HEK293T (cell line): ENCODE measurements at places on chromosomes 2 and 18.

GRCh38 chr18:78731398-78732032 lies 248.1 kb upstream of the SALL3 start:
- no peak for DNase-seq

- DNase-seq = no peak
Measured at GRCh38 chr2:120729406-120730399, 6.0 kb upstream of the GLI2 start.

GRCh38 chr2:122949523-122949922 lies 1075.6 kb upstream of the CNTNAP5 start:
- DNase-seq = no peak

DNA sequence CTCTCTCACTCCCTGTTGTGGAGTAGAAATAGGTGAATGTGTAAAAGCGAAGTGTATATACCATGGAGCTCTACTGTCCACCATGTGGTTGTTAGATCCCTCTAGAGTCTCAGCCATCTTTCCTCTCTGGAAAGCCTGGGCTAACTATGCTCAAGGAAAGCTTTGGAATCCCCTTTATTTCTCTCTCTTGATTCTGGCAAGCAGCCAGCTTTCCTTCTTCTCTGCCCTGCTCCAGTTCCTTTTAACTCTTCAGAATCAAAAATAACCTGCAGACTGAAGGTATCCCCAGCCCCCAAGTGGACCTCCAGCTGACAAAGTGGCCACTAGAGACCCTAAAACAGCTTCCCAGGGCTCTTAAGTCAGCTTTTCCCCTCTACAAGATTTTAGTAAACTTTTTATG lies 381.9 kb downstream of the PLCL1 start:
- DNase-seq = no peak

- DNase-seq = no peak
Measured at GRCh38 chr18:61413396-61413795, 80.2 kb downstream of the CDH20 start.

DNA sequence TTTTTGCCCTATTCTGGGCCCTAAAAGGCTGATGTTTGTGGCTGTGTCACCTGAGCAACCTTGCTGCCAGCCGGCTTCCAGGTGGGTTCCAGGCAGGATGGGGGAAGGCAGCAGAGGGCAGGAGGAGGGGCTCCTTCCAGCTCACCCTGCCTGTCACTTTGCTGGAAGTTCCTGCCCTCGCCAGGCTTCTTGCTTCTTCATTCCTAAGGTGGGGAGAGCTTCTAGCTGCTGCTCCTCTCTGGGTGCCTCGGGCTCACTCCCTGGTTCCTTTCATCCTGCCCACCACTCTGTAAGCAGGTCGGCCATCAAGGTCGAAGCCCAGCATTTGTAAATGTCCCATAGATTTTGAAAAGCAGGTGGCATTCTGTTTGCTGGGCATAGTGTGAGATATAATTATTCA lies 249.4 kb upstream of the HS6ST1 start:
- no peak for DNase-seq

DNA sequence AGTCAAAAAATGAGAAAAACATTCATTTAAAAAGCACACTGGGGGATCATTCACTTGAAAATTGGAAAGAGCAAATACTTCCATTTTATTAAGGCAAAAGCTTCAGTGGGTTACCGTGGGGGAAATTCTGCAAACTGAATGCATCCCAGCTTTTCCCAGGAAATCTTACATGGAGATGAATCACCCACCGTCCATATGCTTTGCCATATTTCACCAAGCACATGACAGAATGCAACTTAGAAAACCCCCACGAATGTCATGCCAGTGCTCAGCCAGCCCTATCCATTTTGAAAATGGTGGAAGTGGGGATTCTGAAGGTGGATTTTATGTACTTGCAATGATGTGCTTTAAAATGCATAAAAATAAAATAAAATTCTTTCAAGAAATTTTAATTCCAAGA lies 485.5 kb upstream of the ID2 start:
- no peak for DNase-seq

DNA sequence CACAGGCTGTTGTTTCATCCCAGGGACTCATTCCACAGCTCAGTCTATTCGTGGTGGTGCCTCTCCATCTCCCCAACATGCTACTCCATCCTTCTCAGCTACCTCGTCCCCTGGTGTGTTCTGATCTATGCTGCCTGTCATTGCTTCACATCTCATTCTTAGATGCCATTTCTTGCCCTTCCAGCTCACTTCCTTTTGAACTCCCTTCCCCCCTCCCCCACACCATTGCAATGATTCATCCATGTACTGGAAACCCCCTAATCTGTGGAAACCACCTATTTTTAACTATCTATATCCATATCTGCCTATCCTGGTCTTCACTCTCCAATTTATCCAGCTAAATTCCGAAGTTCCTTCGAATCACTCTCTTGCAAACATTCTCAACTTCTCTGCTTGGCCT lies 65.7 kb upstream of the PARD3B start:
- no peak for DNase-seq

GRCh38 chr2:11697103-11697871 lies 27.3 kb upstream of the NTSR2 start:
- no peak for DNase-seq

DNA sequence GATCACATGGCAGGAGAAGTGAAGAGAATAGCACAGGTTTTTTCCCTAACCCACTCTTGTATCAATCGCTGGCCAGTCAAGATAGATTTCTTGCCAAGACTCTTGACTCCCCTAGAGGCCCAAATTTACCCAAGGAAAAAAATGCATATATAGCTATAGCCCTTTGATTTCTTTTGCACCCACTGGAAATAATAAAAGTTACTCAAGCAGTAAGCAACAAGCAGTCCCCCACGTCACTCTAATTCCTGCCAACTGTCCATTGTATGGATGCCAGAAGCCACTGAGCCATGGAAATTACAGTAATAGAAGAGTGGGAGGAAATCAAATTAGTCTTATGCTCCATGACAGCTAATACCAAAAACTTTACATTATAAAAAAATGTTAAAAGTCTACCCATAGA lies 125.3 kb upstream of the SLC39A10 start:
- DNase-seq = no peak

DNA sequence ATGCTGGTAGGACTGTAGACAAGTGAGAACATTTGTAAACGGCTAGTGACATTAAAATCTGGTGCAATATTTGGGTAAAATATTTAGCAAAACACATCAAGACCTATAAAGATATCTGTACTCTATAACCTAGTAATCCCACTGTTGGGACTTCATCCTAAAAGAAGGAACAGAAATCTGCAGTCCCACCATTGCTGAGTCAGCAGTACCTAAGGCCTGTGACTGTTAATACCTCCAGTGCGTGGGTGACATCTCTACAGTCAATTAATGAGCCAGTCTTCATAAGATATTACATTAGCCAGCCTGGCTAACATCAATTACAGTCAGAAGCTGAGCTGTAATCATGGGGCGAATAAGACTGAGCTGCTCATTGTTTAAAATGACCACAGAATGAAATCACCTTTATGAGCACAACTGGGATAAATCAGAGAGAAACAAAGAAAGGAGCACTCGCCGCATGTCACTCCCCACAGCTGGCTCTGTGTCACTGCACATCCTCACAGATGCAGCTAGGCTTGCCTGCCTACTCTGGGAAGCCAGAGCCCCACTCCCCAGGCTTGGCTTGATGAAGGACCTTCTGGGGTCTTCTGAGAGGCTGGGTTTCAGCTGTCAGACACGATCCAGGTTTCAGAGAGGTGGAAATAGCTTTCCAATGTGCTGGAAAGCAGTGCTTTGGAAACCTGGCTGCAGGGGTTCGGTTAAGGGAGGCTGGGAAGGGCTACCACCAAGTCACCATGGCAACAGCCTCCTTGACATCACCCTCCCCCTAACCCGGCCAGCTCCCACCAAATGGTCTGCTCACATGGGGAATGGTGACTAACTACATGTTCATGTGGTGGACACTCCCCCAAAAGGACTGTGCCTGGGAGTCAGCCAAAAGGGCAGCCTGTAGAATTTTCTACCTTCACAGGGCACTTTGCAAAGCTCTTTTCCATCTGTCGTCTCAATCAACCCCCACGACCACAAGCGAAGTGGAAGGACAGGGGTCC lies 145.0 kb downstream of the ZBTB7C start:
- DNase-seq = no peak

GRCh38 chr2:194559964-194560363 lies 1097.1 kb upstream of the SLC39A10 start:
- DNase-seq = no peak

DNA sequence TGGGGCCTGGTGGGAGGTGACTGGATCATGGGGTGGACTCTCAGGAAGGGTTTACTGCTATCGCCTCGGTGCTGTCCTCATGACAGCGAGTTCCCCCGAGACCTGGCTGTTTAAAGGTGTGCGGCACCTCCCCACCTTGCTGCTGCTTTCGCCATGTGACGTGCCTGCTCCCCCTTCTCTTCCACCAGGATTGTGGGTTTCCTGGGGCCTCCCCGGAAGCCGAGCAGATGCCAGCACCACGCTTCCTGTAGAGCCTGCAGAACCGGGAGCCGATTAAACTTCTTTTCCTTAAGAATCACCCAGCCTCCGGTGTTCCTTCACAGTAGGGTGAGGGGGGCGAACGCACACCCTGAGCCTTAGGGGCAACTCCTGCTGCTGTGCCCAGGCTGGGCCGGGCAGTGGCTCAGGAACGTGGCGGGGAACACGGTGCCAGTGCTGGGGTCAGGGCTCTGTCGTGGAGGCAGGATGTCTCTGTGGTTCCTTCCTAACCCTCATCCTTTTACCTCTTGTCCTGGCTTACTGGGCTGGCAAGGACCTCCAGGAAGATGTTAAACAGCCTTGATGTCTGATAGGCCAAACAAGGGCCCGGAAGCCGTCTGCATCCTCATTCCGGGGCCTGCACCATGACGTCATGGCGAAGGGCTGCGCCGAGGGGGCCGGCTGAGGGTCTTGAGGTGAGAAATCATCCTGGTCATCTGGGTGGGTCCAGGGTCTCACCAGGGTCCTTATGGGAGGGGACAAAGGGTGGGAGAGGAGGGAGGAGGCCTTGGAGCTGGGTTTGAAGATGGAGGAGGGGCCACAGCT lies 12.7 kb downstream of the NEU4 start:
- DNase-seq = no peak

DNA sequence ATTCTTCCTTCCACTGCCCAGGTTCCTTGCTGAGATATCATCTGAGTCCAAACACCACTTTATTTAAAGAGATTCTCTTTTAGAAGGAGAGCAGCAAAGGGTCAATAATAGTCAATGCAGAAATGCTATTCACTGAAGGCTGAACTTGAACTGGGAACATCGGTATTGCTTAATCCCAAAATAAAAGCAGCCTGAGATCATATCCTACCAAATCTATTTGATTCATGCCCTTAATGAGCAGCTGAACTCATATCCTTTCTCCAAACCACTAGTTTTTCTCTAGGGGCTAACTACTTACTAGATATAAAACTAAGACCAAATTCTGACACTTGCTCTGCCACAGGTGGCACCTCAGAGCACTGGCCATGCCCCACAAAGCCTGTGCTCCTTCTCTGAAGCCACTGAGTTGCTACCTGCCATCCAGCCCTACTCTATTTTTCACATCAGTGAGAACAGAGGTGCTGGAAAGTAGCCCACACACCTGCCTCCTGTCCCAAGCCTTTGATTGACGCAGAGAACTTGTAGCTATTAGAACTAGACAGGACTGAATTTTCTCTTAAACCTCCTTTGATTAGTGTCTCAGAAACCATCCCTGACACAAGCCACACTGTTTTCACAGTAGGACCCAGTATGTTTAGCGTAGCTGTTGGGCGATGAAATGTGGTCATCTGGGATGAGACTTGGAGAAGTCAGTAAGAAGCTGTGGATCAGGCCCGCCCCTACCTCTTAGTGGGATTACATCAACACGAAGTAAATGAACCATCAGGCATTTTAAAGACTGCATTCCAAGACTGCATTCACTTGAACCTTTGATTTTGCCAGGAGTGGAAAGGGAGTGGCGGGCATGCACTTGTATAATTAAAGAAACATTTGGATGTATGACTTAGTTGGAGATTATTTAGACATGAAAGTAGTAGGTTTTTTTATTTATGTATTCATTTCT lies 124.3 kb downstream of the RBMS1 start:
- no peak for DNase-seq

DNA sequence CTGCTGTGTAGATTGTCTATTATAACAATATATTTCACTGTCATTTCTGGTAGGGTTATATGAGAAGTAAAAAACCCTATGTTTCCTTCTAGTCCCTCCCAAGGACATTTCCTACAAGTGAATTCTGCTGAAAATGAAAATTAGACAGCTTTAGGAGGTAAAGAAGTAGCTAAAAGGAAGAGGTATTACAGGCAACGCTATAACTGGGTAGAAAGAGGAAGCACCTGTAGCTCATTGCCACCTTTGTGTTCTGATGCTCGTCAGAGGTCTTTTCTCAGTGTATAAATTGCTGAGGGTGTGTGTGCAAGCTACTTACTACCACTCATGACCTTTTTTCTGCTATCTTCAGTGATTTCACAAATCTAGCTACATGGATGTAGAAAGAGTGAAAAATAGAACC lies 1.4 kb downstream of the DNAJC10 start:
- no peak for DNase-seq

DNA sequence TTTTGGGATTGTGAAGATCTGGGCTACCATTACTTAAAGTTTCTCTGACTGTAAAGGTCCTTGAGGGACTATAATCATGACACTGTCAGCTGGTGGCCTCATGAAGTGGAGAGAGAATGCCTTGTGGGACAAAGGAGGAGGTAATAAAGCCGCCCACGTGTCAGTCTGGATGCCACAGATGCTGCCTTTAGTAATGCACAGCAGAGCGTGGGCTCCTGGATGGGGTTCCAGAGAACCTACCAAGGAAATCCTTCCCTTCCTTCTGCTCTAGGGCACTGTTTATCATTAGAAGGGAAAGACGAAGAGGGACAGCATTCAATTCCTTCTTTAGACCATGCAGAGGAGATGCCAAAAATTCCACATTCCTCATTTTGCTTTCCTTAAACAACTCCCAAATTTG lies 63.5 kb downstream of the COL5A2 start:
- no peak for DNase-seq

GRCh38 chr2:210539578-210540416 lies 16.6 kb upstream of the CPS1 start:
- no peak for DNase-seq

- no peak for DNase-seq
Measured at GRCh38 chr2:159326569-159327255, 40.2 kb upstream of the WDSUB1 start.

DNA sequence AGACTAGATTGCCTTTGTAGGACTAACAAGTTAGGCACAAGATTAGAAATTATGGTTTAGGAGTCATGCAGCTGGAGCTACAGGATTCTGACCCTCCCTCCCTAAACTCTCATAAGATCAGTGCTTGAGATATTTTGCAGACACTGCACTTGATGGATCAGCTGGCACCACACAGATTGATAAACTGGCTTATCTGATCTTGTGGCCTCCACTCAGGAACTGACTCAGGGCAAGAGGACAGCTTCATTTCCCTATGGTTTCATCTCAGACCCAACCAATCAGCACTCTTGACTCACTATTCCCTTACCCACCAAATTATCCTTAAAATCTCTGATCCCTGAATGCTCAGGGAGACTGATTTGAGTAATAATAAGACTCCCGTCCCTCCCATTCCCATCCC lies 152.3 kb downstream of the DIS3L2 start:
- no peak for DNase-seq

DNA sequence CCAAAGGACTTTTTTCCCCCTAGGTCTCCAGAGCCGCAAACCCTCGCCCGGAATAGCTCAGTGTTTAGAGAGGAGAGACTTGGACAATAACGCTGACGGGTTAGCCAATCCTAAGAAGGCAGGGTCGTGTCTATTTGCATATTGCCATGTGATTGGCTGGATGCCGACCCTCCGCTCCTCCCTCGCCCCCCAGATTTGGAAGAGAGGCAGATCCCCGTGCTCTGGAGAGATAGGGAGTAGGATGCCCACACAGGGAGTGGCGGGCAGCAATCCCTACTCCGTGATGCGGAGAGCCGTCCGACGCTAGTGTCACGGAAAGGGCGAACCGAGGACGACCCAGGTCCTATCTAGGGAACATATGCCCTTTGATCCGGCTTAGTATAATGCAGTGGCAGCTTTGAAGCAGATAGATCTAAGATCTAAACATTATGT lies 1.4 kb downstream of the WNT6 start:
- DNase-seq = peak; percentile 78
